ENCODE measurements at places on chromosomes 13 and 19.
A peak's percentile ranks its signal among the peaks of the same experiment; 100 is the strongest.

- no peak for ATAC-seq
Observed at GRCh38 chr13:20353973-20354372, 121.9 kb upstream of the GJB6 start.

DNA sequence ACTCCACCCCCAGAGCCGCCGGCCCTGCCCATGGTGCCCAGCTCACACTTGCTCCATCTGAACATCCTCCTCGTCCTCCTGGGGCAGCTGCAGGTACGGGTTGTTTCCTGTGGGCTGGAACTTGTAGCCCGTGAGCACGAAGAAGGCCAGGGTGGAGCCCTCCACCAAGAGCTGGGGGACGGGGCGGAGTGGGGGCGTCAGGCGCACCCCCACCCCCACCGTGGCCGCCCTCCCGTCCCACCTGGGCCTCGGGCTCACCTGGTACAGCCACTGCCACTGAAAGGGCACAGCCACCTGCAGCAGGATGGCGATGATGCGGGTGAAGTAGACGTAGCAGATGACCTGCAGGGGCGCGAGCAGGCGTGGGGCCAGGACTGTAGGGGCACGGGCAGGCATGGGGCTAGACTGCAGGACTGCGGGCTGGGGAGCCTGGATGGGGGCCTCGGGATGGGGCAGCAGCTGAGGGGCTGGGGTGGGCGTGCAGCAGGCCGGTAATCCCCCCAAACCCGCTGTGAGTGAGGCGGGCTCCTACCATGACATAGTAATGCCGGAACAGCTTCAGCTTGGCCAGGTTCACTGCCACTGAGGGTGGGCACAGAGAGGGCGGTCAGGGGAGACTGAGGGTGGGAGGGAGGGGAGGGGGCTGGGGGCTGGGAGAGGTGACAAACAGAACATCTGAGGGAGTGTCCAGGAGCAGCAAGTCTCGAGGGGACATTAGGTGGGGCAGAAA lies 6.3 kb downstream of the GPR108 start:
- no peak for ATAC-seq

DNA sequence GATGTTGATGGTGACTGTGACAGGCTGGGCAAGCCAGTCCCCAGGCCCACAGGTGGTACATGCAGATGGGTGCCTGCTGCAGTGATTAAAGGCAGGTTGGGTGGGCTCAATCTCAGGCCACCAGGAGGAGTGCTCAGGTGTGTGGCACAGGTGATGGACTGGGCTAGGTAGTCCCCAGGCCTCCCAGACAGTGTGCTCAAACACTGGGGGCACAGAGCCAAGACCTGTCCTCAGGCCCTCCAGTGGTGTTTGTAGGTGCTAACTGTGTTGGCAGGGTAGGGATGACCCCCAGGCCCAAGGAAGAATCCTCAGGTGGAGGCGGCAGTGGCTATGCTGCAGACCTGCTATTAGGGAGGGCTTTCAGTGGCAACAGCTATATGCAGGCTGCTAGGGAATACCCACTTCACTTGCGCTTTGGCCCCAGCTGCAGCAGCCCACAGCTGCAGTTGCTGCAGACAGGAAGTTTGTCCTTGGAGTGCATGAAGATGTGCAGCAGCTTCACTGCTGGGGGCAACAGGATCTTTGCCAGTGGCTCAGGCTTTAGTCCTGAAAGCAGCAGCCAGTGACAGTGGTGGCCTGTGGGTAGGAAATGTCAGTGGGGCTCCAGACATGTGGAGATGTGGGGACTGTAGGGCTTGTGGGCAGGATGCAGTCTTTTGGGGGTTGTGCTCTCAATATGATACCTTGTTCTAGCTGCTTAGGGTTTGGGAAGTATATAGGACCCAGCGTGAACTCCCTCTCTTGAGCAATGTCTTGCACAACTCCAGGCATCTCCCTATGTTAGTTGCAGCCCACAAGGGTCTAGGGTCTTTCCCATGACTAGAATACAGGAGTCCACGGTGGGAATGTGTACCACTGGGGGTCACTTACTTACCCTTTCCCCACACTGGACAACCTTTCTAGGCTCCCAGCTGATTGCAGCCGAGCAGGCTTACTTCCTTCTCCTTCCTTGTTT lies 54.1 kb upstream of the MLNR start:
- no peak for ATAC-seq

- no peak for ATAC-seq
Observed at GRCh38 chr19:32203161-32203560, 142.2 kb upstream of the ZNF507 start.

GRCh38 chr13:62931853-62932252 lies 1516.2 kb upstream of the PCDH20 start:
- no peak for ATAC-seq

- ATAC-seq, result no peak
Observed at GRCh38 chr13:33879118-33879517, 61.2 kb downstream of the RFC3 start.

DNA sequence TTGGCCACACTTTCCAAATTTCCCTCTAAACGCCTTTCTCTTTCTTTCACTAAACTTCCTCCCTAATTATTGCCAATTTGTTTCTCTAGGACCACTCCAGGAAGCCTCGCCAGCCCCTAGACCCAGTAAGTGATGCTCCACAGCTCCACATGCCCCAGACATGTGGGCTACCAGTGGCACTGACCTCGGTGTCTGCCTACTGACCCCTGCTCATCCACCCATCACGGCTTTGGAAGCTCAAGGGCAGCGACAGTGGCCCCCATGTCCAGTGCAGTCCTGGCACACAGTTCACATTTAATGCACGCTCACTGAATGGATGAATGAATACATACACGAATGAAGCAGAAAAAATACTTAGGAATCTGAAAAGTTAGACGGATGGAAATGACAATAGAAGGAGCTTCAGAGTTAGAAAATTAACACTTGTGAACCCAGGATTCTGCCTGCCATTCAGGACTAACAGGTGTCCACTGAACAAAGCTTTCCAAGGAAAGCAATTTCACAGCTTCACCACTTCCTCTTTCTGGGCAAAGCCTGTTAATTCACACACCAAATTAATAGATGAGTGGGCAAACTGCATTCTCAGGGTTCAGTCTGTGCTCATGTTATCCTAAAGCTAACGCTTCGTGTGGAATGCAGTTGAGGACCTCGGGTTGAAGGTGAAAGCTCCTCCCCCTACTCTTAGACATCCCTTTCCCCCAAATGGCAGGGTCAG lies 50.9 kb downstream of the CCDC70 start:
- ATAC-seq, result no peak

GRCh38 chr13:51524312-51524711 lies 60.0 kb upstream of the WDFY2 start:
- no peak for ATAC-seq

DNA sequence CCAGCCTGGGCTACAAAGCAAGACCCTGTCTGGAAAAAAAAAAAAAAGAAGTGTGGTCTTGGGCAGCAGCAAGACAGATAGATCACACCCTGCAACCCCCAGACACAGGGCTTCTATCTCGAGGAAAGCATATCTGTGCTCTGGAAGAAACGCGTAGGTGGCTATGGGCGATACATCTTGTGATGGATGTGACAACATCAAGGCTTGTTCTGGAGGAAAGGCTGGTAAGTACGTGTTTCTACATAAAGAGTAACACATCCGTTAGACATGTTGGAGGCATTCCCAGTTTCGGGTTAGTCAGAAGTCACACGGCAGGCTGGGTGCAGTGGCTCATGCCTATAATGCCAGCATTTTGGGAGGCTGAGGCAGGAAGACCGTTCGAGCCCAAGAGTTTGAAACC lies 6.6 kb upstream of the DHDH start:
- peak; percentile 87 for ATAC-seq

DNA sequence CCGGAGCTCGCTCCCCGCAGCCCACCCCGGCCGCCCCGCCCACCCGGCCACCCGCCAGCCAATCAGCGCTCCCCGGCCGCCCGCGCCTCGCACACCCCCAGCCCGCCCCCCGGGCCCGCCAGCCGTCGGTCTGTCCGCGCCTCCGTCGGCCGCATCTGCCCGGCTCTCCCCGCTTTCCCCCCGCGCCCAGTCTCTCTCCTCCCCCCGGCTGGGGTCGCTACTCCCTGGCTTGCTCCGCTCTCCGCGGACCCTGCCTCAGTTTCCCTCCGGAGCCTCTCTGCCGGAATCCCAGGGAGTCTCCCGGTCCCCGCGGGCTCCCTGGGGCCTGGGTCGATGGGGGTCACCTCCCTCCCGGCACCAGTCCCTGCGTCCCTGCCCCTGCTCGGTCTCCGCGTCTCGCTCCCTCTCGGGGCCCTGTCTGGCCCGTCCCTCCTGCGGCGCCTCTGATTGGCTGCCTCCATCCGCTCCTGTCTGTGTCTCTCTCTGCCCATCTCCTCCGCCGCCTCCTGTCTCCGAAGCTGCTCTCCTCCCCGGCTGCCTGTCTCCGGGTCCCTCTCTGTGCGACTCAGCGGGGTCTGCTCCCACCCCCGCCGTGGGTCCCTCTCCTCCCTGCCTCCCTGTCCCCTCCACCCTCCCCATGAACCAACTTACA lies 484 bp downstream of the IL11 start:
- ATAC-seq, result peak; percentile 2

- ATAC-seq, result no peak
Observed at GRCh38 chr19:956766-957440, 27.2 kb upstream of the WDR18 start.

GRCh38 chr19:23986623-23987022 lies 71.9 kb downstream of the ZNF726 start:
- ATAC-seq, result no peak

DNA sequence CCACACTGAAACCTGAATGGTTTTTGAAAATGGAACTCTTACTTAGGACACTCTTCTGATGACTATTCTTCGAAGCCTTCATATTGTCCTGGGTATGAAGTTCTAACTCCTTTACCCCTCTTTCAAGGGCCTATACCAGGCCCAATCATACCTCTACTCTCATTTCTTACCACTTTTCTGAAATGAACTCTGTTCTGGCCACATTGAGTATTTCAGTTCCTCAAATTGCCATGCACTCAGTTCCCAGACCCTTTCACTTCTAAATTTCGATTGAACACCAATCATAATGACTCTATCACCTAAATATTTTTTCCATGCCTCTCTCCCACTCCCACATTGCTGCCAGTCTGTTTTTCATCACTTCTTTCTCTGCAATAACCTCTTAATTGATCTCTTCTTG lies 53.7 kb downstream of the LACC1 start:
- no peak for ATAC-seq

DNA sequence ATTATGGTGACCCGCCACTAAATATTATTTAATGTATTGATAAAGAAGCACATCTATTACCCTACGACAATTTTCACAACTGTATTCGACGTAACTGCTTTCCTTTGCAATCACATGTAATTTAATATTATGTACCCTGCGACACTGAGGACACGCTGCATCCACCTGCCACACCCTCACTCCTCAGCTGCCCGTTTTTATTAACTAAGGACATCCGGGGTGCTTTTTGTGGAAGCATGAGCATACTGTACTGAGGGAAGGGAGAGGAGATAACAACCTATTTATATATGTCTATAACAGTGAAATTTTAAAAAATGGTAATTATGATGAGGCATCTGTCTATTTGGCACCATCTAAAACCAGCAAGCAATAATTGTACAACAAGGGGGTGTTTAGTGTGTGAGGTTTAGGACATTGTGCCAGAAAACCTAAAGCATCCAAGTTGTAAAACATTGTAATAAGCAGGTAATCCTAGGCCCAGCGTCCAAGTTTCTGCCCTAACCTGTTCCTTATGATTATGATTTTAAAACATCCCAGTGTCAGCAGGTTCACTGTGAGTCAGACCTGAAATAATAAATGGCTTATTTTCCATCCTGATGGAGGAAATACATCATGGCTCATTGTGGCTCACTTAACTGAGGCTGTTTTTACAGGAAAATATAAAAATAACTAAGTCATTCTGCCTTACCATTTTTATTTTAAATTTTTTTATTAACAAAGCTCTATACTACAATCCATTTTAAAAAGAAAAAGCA lies 56.3 kb downstream of the FOXO1 start:
- peak; percentile 93 for ATAC-seq

DNA sequence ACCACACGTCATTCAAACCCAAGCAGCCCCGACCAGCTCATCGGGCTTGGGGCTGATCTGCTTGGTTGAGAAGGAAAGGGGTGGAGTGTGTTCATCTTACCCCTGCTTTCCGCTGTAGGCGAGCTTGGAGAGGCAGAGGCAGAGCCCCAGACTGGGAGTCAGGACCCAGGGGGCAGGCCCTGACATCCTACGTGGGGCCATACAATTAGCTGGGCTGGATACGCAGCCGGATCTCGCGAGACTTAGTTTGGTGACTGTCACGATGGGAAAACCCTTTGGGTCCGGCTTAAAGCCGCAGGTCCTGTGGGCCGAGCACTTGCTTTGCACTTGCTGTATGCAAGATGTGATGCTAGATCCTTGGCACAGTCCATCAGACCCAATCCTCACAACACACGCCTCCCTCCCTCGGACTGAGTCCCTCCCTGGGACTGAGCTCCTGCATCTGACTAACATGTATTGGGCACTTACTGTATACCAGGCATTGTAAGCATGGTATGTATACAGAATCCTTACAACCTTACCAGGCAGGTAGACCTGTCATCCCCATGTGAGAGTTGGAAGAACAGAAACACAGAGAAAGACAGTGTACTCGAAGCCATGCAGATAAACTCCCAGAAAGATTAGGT lies 3.7 kb downstream of the CEACAM16 start:
- no peak for ATAC-seq

DNA sequence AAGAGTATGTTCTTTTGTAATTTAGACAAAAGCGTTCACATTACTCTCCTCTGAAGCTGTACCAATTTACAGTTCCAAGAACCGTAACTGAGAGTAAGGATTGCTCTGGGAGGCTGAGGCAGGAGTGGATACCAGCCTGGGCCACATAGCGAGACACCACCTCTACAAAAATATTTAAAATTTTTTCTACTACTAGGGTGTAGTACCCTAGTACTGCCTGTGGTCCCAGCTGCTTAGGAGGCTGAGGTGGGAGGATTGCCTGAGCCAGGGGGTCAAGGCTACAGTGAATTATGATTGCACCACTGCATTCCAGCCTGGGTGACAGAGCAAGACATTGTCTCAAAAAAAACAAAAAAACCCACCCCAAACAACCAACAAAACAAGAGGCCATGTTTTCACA lies 12.1 kb upstream of the CYP2A6 start:
- no peak for ATAC-seq

DNA sequence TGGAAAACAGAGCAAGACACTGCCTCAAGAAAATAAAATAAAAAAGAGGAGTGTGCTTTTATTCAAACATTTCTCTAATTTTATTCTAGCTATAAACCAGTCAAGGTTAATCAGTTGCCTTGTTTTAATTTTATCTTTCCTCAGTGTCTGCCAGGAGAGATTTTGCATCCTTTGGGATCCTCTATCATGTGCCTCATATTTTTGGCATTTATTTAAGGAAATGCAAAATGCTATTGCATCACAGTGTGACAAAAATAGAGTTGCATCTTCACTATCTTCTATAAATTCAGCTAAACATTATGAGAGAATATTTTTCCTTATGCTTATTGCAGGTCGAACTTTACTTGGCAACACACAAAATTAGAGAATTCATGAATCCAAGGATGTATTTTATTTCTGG lies 639.0 kb upstream of the KLF12 start:
- ATAC-seq, result no peak

All from esophagus mucosa (tissue), 1 donor.